CD4-positive, alpha-beta T cell (primary cell): ENCODE measurements at places on chromosomes 1 and 21.

DNA sequence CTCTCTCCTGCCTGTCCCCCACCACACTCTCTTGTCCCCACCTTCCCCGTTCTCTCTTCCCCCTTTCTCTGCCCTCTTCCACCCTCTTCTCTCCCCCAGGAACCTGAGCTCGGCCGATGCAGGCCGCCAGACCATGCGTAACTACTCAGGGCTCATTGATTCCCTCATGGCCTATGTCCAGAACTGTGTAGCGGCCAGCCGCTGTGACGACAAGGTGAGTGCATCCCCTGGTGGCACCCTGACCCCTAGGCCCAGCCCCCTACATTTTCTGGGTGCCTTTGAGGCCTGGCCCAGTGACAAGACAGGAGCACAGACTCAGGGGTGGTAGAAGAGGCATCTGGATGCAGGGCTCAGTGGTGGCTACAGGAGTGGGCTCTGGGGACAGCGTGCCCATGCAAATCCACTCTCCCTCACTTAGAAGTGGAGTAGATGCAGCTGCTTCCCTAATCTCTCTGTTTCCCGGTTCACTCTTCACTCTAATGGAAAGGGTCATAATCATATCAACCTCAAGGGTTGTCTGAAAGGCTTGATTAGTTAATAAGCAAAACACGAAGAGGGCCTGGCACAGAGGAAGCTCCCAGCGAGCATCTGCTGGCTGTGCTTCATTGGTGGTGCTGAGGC is 37.0 kb downstream of the PKP1 start:
- H3K27me3 ChIP-seq: no peaks in the 10 kb centered on the region
- H3K4me1 ChIP-seq: no peaks in the 10 kb centered on the region
- H3K27ac ChIP-seq: no peak overlapping the region
- no peak overlapping the region for H3K4me3 ChIP-seq

GRCh38 chr21:46375560-46376230 is 51.7 kb downstream of the PCNT start:
- no peaks in the 10 kb centered on the region for H3K27me3 ChIP-seq
- DNase-seq: no peak
- no peak overlapping the region for H3K27ac ChIP-seq

DNA sequence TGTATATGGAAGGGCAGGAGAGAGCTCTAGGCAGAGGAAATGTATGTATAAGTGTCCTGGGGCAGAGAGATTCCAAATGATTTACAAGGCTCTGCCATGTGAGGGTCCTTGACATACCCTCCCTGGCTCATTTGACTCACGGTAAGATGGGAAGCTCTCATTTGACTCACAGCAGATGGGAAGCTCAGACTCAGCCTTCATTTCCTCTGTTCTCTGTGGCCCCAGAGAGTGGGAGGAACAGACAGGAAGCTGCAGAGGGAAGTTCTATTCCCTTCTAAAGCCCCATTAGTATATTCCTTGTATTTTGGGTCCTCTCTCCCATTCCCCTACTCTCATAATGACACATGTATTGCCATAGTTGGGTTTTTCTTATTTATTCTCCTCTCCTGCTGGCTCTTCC is 44.9 kb downstream of the FOXD2 start:
- DNase-seq: no peak
- no peaks in the 10 kb centered on the region for H3K27me3 ChIP-seq
- no peak overlapping the region for H3K27ac ChIP-seq
- H3K36me3 ChIP-seq: no peaks in the 10 kb centered on the region
- no peak overlapping the region for H3K4me3 ChIP-seq
- no peaks in the 10 kb centered on the region for H3K4me1 ChIP-seq

DNA sequence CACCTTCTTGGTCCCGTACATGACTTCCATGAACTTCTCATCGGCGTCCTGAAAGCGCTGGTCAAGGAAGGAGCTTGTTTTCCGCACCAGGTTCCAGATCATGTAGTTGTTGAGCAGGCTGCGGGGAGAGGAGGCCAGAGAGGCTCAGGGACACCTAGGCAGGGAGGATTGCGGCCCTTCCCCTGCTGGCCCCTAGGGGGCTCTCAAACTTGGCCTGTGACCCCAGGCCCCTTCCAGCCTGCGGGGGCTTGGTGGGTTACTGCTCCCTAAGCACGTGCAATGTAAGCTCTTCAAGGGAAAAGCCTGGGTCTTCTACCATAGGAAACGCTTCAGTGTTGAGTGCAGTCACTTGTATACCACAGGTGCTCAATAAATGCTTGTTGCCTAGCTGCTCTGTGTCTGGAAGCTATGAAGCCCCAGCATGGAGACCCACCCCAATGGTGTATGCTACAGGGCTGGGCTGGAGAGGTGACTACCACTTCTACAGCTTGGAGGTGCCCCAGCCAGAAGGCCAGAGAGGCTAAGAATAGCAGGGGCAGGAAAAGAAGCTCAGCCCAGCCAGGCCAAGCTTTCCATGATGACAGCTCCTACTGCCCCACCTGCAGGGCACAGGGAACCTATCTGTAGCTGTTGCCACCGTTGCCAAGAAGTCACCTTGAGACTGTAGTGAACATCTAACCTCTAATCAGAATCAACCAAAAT is 45.1 kb downstream of the ECE1 start:
- DNase-seq: no peak
- H3K4me3 ChIP-seq: no peak overlapping the region
- H3K4me1 ChIP-seq: no peaks in the 10 kb centered on the region
- H3K27ac ChIP-seq: no peak overlapping the region
- peaks cover 81% of the 10 kb centered on the region for H3K36me3 ChIP-seq

GRCh38 chr1:56477164-56478111 is 101.9 kb downstream of the PLPP3 start:
- no peak overlapping the region for H3K4me3 ChIP-seq
- H3K27me3 ChIP-seq: no peaks in the 10 kb centered on the region
- no peaks in the 10 kb centered on the region for H3K4me1 ChIP-seq
- DNase-seq: no peak
- H3K36me3 ChIP-seq: no peaks in the 10 kb centered on the region

DNA sequence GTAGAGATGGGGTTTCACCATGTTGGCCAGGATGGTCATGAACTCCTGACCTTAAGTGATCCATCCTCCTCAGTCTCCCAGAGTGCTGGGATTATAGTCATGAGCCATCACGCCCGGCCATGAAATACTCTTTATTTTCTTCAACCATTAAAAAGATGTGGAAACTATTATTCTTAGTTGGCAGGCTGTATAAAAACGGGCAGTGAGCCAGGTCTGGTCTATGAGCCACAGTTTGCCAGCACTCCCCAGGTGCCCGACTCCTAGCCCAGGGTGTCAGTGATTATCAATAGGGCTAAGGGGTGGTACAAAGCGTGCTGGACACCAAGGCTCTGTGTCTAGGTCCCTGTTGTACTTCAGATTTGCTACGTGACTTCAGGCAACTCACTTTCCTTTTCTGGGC is 3.7 kb upstream of the TMEM61 start:
- no peak overlapping the region for H3K27ac ChIP-seq
- H3K36me3 ChIP-seq: no peaks in the 10 kb centered on the region

DNA sequence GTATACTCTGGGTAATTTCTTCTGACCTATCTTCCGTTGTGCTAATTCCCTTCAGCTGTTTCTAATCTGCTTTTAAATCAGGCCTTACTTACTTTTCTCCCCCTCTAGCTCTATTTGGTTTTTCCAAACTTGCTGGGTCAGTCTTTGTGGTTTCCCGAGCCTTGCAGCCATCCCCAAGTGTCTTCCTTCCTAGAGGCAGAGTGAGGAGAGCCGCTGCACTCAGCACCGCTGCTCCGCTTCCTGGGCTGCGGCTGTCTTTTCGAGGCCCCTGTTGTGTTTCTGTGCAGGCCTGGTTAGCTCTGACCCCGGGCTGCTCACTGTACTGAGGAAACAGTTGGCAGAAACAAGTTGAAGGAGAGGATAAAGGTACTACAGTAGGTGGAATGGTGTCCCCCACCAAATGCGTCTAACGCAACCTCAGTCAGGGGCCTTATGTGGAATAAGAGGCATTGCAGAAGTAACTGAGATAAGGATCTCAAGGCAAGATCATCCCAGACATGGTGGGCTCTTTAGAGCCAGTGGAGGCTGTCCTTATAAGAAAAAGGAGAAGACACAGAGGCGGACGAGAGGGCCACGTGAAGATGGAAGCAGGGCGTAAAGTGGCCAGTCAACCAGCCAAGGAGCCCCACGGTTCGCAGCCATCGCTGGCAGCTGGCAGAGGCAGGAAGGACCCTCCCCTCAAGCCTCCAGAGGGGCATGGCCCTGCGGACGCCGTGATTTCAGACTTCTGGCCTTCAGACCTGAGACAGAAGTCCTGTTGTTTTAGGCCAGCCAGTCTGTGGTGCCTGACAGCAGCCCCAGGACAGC is 10.5 kb downstream of the WNT9A start:
- H3K27ac ChIP-seq: no peak overlapping the region
- no peak for DNase-seq

DNA sequence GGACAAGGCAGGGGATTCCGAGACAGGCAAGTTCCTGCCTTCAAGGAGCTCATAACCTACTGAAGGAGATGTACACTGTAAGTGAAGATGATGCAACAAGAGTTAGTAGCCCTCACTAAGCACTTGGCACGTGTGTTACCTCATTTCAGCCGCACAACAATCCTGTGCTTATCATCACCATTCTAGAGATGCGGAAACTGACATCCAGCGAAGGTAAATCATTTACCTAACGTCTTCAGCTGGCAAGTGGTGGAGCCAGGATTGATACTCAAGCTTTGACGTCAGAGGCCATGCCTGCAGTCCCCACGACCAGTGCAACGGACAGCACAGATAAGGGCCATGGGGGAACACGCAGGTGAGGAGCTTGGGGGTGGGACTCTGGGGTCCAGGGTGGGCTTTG is 2.9 kb upstream of the UBXN10 start:
- no peaks in the 10 kb centered on the region for H3K27me3 ChIP-seq
- peaks cover 37% of the 10 kb centered on the region for H3K4me1 ChIP-seq
- no peak overlapping the region for H3K4me3 ChIP-seq

GRCh38 chr1:203480525-203481084 is 5.0 kb downstream of the PRELP start:
- H3K27me3 ChIP-seq: peaks cover 3% of the 10 kb centered on the region
- DNase-seq: peak; percentile 69

GRCh38 chr1:229117664-229118300 is 153.1 kb upstream of the RAB4A start:
- peaks cover 4% of the 10 kb centered on the region for H3K4me1 ChIP-seq
- no peaks in the 10 kb centered on the region for H3K27me3 ChIP-seq
- no peaks in the 10 kb centered on the region for H3K36me3 ChIP-seq
- no peak overlapping the region for H3K4me3 ChIP-seq
- H3K27ac ChIP-seq: no peak overlapping the region
- no peak for DNase-seq

DNA sequence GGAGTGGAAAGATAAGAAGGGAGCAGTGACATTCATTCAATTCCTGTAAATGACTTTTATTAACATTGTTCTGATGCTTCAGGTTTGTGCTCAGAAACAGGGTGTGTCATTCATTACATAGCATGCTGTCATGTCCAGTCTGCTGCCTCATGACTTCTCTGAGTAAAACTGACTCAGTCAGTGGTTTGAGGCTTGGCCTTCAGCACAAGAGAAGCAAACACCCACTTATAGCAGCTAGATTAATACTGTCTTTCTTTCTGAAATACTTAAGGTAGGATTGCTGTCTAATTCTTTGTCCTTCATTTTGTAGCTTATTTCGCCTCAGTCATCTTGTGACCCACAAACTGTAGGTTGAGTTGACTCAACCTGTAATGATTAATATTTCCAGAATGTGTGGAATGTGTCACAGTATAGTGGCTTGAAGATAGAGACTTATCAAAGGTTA is 32.9 kb downstream of the RASAL2 start:
- H3K27me3 ChIP-seq: no peaks in the 10 kb centered on the region
- H3K36me3 ChIP-seq: no peaks in the 10 kb centered on the region
- no peak overlapping the region for H3K27ac ChIP-seq
- H3K4me3 ChIP-seq: no peak overlapping the region
- DNase-seq: no peak

- H3K27ac ChIP-seq: no peak overlapping the region
- H3K4me1 ChIP-seq: no peaks in the 10 kb centered on the region
- H3K27me3 ChIP-seq: peaks cover 10% of the 10 kb centered on the region
- no peak for DNase-seq
- H3K36me3 ChIP-seq: no peaks in the 10 kb centered on the region
These were observed 74.1 kb upstream of the ACTRT2 start for GRCh38 chr1:2946999-2947690.

DNA sequence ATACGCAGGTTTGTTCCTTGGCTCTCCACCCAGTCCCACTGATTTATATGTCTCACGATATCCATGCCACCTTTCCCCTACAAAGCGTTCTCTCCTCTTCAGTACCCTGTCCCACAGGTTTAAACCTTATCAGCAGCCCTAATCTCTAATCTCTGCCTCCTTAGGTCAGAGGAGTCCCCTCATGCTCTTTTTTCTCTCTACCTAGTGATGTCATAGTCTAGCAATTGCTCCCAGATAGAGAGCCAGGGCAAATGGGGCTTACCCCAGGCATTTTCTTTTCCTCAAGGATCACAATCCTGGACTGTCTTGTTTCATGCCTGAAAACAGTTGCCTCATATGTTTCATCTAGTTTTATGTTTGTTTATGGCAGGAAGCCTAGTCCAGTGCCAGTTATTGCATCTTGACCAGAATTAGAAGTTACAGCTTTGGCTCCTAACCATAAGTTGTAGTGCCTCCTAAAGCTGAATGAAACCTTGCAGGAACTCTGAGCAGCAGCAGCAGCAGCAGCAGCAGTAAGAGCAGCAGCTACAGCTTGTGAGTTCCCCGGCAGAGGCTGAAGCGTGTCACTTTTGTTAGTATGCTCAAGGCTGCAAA is 26.7 kb upstream of the TP53BP2 start:
- H3K4me3 ChIP-seq: no peak overlapping the region
- DNase-seq: no peak
- no peaks in the 10 kb centered on the region for H3K4me1 ChIP-seq
- no peaks in the 10 kb centered on the region for H3K27me3 ChIP-seq

DNA sequence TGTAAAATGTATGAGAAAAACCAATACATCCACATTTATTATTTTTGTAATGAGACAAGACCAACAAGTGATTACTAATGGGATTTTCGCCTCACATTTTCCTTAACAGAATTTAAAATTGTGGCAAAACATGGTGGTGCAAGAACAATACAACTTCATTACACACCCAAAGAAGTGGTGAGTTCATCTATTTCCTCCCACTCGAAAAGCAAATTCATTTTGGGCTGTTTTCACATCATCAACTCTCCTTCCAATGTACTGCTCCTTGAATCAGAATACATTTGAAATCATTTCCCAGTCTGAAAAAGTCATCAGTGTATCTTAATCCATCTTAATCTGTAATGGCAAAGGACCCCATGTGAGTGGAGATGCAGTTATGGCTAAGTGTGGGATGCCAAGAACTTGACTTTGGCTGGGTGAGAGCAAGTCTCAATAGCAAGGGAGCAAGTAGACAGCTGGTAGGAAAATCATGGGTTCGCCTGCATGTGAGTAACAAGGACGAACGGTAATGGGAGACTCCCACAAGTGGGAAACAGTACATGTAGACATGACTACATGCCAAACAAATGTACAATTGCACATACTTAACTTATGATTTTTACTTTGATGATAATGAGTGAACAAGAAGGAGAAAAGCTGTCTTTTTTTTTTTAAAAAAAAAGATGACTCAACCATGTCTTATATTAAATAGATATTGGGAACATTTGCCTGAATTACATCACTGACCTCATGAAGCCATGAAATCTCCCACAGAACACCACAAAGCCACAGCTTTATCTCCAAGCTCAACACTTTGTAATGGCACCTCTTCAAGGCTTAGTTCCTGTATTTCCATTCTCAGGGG is 46.0 kb downstream of the RUNX1 start:
- H3K27me3 ChIP-seq: no peaks in the 10 kb centered on the region
- no peak overlapping the region for H3K27ac ChIP-seq
- peaks cover 70% of the 10 kb centered on the region for H3K4me1 ChIP-seq
- H3K4me3 ChIP-seq: no peak overlapping the region

- no peaks in the 10 kb centered on the region for H3K36me3 ChIP-seq
- H3K4me3 ChIP-seq: no peak overlapping the region
- no peak overlapping the region for H3K27ac ChIP-seq
- H3K27me3 ChIP-seq: no peaks in the 10 kb centered on the region
These were observed 21.5 kb downstream of the SPATA6 start for GRCh38 chr1:48450505-48450904.
